ENCODE measurements at places on chromosomes 5 and 9.

- H3K4me1 ChIP-seq, result no peaks in the 10 kb centered on the region
- H3K36me3 ChIP-seq, result no peaks in the 10 kb centered on the region
- no peak overlapping the region for H3K27ac ChIP-seq
- H3K27me3 ChIP-seq, result no peaks in the 10 kb centered on the region
- H3K4me3 ChIP-seq, result no peak overlapping the region
Observed at GRCh38 chr5:90902651-90903386, 344.2 kb downstream of the ADGRV1 start.

DNA sequence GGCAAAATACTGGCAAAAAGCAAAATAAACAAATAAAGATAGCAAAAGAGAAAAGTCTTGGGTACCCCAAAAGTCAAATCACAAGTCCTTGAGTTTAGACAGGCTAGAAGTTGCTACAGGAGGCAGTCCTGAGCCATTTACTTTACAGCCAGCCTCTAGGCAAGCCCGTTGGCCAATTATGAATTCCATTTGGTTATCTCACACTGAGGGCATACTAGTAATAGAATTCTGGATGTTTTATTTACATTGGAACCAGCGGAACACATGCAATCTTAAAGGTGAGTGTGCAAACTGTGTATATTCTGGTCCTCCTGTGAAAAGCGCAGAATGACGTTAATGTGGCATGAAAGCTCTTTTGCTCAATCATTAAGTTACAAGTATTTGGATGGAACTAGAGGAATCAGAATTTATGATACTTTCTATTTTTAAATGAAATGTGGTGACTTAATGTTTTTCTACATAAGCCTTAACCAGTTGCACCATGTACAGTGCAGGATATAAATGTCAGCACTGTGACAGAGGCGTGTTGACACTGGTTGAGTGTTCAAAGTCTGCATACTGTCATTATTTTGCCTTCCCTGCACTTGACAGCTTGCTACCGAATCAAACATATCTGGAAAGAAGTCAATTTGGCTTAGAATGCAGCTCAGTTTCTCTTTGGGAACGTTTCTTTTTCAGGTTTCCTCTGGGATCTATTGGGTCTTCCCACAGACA lies 7.9 kb downstream of the GDNF start:
- H3K4me3 ChIP-seq, result no peak overlapping the region
- DNase-seq, result peak; percentile 37
- H3K4me1 ChIP-seq, result peaks cover 32% of the 10 kb centered on the region
- H3K36me3 ChIP-seq, result no peaks in the 10 kb centered on the region
- peaks cover 2% of the 10 kb centered on the region for H3K27me3 ChIP-seq
- peak overlapping the region; percentile 30 for H3K27ac ChIP-seq

- peak overlapping the region; percentile 25 for H3K4me3 ChIP-seq
- peaks cover 11% of the 10 kb centered on the region for H3K36me3 ChIP-seq
- H3K4me1 ChIP-seq, result peaks cover 10% of the 10 kb centered on the region
- H3K27ac ChIP-seq, result peak overlapping the region; percentile 94
Observed at GRCh38 chr9:125931211-125931610, 184.0 kb downstream of the PBX3 start.

DNA sequence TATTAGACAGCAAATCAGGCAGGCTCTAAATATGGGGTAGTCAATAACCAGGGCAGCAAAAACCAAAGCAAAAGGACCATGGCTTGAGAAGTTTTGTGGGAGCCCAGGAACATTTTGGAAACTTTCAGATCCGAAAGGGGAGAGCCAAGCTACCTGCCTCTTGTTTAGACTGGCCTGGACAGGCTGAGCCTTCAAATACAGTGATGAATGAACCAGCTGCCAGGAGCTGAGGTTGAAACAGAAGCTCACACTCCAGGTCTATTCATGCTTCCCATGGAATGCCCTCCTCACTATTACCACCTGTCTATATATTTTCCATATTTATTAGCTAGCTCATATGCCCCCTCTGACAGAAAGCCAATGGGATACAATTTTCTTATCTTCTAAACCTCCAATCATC lies 150.8 kb upstream of the SLC44A1 start:
- H3K4me3 ChIP-seq, result no peak overlapping the region
- H3K36me3 ChIP-seq, result no peaks in the 10 kb centered on the region
- no peak for DNase-seq
- no peak overlapping the region for H3K27ac ChIP-seq
- H3K4me1 ChIP-seq, result no peaks in the 10 kb centered on the region

DNA sequence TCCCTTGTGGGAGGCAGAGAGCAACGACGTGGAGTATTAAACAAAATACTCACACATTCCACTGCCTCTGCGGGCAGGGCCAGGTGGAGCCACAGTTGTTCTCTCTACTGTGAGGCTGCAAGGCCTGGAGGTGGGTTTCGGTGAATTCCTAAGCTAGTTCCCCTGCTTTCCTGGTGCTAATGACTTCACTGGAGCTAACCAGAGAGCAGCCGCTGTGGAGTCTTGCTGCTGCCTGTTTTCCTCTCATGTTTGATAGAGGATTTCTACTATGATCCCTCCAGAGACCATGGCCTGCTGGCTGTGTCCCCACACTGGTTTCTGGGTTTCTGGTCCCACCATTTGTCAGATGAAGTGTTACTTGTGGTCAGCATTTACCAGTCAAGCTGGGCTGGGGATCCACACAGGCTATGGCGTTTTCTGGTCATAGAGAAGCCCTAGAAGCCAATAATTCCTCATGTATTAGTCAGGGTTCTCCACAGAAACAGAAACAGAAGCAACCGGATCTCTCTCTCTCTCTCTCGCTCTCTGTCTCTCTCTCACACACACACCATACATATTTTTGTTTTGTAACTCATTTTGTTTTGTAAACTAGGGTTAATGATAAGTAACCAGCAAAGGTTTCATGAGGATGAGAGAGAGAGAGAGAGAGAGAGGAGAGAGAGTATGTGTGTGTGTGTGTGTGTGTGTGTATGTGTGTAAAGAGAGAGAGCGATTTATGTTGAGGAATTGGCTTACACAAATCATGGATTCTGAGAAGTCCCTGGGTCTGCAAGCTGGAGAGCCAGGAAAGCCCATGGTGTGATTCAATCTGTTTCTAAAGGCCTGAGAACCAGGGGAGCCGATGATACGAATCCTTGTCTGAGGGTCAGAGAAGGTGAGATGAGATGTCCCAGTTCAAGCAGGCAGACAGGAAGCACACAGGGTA lies 403.0 kb downstream of the GADD45G start:
- H3K27me3 ChIP-seq, result no peaks in the 10 kb centered on the region
- H3K36me3 ChIP-seq, result no peaks in the 10 kb centered on the region
- no peak for DNase-seq
- no peaks in the 10 kb centered on the region for H3K4me1 ChIP-seq

- H3K27ac ChIP-seq, result peak overlapping the region; percentile 72
- peaks cover 60% of the 10 kb centered on the region for H3K36me3 ChIP-seq
Observed at GRCh38 chr9:134809292-134809691, 71.3 kb upstream of the FCN2 start.

- no peaks in the 10 kb centered on the region for H3K27me3 ChIP-seq
- peaks cover 81% of the 10 kb centered on the region for H3K4me1 ChIP-seq
- H3K4me3 ChIP-seq, result no peak overlapping the region
- H3K27ac ChIP-seq, result peak overlapping the region; percentile 85
- DNase-seq, result no peak
Observed at GRCh38 chr9:22105005-22105722, 96.1 kb upstream of the CDKN2B start.

DNA sequence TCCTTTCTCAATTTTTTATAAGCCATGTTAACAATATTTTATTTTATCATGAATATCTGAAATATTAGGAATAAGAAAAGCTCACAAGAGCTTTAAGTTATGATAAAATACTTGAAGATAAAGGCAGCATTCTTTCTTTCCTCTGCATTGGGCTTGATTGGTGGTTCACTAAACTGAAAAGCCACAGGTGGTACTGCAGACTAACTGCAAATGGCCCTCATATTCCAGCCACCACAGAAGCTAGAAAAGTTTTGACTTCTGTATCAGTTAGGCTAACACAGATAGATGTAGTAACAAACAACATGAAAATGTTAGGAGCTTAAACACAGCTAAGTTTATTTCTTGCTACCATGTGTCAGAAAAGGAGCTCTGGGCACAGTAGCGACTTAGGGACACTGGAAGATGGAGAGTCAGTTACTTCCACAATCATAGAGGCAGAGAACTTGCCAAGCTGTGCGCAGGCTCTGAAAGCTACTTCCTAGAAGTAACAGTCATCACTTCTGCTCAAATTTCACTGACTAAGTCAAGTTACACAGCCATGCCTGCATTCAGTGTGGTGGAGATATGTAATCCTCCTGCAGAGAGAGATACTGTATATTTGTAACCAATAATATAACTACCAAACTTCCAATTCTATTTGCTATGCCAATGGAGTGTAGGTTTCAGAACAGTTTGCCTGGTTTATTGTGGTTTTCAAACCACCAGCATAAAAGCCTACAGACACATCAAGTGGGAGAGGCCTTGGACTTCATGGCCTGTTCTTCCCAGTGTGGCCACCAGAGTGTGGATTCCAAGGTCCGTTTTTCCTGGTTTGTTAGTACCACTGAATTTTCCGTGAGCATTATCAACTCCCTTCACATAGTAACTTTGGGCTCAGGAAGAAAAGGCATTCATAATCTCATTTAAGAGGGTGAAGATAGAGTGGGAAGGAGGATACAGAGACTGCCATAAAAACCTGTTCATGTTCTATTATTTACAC lies 268.3 kb downstream of the PJA2 start:
- no peak overlapping the region for H3K4me3 ChIP-seq
- no peaks in the 10 kb centered on the region for H3K27me3 ChIP-seq
- no peaks in the 10 kb centered on the region for H3K36me3 ChIP-seq
- no peak overlapping the region for H3K27ac ChIP-seq

DNA sequence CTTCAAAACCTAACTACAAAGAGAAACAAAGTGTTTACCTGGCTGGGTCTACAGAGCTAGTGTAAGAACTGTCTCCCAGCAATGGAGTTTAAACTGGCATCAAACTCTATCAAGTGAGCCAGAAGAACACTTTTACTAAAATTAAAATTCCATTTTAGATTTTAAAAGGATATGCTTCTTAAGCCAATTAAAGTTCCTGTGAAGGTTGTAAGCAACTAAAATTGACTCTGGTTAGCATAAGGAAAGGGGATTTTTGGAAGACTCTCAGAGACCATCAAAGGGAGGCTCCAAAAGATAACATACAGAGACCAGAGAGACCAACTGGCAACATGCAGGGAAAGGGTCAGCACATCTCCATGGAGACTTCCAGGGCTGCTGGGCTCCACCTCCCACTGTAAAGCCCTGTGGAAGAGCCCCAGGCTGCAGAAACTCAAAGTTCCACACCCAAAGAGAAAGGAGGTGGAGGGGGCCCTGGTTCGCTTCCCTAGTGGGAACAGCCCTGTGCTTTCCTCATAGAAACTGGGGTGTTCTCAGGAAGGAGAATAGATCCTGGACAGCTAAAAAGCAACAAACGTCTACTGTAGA lies 91.7 kb downstream of the AUH start:
- no peak for DNase-seq
- peaks cover 18% of the 10 kb centered on the region for H3K4me1 ChIP-seq
- no peaks in the 10 kb centered on the region for H3K36me3 ChIP-seq
- no peak overlapping the region for H3K27ac ChIP-seq

All from HFFc6 (cell line).